Stimulated activated CD4-positive, alpha-beta T cell treated with anti-CD3 and anti-CD28 coated beads, Interleukin-12 subunit alpha, Interleukin-12 subunit beta, amount 100 ng/mL, for 4 hours (primary cell): ENCODE measurements at places on chromosomes 3 and 15.

DNA sequence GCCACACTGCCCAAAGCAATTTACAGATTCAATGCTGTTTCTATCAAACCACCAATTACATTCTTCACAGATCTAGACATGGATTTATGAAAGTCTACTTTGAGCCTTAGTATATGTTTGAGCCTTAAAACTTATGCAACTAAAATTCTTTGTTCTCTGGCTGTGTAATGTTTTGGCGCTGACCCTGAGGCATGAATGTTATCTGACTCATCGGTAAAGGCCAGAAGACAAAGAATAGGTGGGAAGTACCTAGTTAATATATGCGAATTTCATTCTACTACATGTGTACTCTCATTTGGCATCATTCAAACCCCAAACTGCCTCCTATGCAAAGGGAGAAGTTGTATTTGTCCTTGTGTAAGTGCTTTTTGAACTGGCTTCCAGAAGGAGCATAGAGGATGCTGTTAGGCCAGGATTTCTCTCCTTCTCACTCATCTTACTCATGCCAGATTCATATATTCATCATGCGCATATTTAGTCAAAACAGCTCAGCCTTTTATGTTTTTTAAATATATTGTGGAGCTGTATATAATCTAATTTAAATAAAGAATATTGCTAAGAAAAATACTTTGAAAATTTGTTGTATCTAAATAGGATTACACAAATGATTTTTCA lies 204.2 kb downstream of the NFKBIZ start:
- DNase-seq = no peak

GRCh38 chr3:151135541-151136337 lies 50.3 kb downstream of the MED12L start:
- no peak for DNase-seq

DNA sequence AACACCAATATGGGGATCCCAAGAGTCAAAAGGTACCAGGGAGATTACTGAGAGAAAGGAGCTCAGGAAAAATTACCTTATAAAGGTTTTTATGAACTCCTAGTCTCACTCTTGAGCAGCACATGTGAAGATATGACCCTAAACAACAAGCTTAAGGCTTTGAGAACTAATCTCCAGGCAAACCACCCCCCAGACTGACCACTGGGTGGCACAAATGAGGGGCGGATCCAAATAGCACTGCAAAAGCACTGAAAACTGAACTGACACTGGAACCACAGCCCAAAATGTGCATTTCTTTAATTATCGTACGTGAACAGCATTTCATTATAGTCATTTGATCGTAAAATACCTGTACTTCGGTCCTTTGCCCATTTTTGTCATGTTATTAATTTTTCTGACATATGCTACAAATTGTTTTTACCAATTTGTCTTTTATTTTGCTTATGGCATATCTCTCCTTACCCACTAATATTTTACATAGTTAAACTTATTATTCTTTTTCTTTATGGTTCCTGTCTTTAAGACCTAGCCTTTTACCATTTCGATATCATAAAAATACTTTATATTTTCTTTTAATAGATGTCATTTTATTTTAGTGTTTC lies 31.5 kb upstream of the TFDP2 start:
- no peak for DNase-seq

DNA sequence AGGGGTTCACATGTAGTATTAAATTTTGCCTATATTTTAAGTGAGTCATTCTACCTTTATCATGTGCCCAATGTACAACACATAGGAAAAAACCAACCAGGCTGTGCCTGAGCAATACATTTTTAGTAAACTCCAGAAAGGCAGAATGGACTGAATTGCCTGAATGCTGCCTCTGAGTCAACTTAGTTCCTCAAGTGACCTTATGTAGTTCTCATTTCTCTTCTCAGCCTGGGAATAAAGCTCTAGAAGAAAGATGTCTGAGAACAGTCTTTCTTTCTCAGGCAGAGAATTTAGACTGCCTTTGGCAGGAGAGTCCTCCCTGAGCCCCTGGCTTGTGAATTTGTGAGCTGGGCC lies 13.0 kb downstream of the ST3GAL6 start:
- no peak for DNase-seq

GRCh38 chr3:124981472-124981871 lies 46.9 kb upstream of the MUC13 start:
- DNase-seq = no peak

GRCh38 chr15:56064152-56064551 lies 70.7 kb upstream of the NEDD4 start:
- DNase-seq = no peak

GRCh38 chr15:75380773-75381172 lies 12.4 kb upstream of the MAN2C1 start:
- no peak for DNase-seq

GRCh38 chr15:63553388-63553791 lies 43.8 kb upstream of the FBXL22 start:
- no peak for DNase-seq

DNA sequence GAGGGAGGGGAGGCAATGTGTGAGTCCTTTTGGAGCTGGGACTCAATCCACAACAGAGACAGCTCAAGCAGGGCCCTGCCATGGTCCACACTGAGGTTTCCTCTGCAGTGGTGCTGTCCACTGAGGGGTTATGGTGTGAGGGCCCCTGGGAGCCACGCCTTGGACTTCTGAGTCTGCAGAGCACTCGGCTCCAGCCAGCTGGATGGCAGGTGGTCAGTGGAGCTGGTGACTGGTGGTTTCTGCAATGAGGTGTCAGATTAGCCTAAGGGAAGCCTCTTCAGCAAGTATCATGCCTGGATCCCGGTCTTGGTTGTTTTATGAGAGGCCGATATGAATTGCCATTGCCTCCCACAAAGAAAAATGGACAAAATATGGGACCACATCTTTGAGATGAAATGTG lies 21.7 kb downstream of the LSM3 start:
- no peak for DNase-seq

- no peak for DNase-seq
Measured at GRCh38 chr15:37372064-37372463, 271.7 kb upstream of the MEIS2 start.

GRCh38 chr3:136658946-136659682 lies 93.1 kb downstream of the STAG1 start:
- DNase-seq = no peak

GRCh38 chr3:178629430-178630178 lies 93.4 kb downstream of the KCNMB2 start:
- no peak for DNase-seq
